Activated B cell treated with CpG ODN at 0.5 μM for 24 hours (primary cell): ENCODE measurements at places on chromosomes 12 and 14.
A peak's percentile ranks its signal among the peaks of the same experiment; 100 is the strongest.

GRCh38 chr12:77767756-77768343 is 62.8 kb upstream of the NAV3 start:
- no peaks in the 10 kb centered on the region for H3K27me3 ChIP-seq
- H3K4me3 ChIP-seq = no peak overlapping the region
- DNase-seq = no peak
- H3K36me3 ChIP-seq = no peaks in the 10 kb centered on the region
- H3K4me1 ChIP-seq = no peaks in the 10 kb centered on the region
- H3K27ac ChIP-seq = no peak overlapping the region

DNA sequence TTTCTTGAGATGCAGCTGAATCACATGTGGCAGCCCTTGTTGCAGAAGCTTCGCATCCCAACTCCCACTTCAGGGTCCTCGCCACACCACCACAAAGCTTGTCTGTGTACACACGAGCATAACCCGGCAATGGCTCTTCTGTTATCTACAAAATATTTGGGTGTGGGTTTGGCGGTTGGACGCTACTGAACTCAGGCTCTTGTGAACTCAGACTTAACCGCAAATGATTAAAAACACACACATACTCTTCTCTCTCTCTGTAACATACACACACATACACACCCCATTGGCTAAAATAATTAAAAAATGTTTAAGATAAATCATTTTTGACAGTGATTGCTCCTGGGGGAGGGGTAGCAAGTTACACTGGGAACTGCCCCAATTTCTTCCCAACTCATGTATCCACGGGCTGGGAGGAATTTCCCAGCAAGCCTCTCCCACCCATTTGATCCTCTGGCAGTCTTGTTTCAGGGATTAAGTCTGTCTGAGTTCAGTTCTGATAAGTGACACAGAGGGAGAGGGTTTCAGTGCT is 63.7 kb upstream of the MANSC4 start:
- H3K36me3 ChIP-seq = no peaks in the 10 kb centered on the region
- no peaks in the 10 kb centered on the region for H3K4me1 ChIP-seq
- no peak for DNase-seq
- no peak overlapping the region for H3K4me3 ChIP-seq
- H3K27ac ChIP-seq = no peak overlapping the region

GRCh38 chr12:95470300-95470699 is 3.7 kb upstream of the METAP2 start:
- peaks cover 2% of the 10 kb centered on the region for H3K27me3 ChIP-seq
- no peak for DNase-seq
- H3K27ac ChIP-seq = no peak overlapping the region
- peaks cover 28% of the 10 kb centered on the region for H3K4me1 ChIP-seq
- peaks cover 16% of the 10 kb centered on the region for H3K36me3 ChIP-seq

DNA sequence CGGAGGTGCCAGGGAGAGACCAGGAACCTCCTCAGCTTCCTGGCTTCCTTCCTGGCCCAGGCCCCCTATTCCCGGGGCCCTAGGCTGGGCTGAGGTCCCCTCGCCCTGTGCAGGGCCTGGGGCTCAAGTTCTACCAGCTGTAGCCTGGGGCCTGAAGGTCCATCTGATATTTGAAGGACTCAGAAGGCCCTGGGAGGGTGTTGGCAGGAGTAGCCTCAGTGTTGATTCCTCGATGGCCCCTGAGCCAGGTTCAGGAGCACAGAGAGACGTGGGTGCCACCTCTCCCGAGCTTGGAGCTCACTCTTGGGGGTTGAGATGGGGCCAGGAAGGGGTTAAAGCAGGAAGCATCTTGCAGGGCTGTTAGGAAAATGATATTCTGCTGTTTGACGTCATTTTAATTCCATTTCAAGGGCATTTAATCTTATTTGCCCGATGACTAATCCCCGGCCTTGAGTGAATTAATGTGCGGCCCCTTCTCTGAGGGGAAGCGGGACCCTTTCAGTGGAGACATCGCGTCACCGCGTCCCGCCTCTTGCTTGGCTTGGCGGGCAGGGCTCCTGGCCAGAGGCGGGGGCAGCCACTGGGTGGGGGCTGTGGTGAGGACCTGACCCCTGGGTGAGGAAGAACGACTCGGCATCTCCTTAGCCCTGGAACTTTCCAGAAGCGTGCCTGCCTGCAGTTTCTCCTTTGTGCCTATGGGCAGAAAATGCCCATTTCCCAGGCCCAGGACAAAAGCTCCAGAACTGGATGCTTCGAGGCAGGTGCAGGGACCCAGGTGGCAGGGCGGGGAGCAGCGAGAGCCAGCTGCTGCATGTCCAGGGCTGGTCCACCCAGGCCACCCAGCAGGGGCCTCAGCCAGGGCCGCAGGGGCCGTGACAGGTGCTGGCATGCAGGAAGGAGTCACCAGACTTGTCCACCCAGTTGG is 158.3 kb downstream of the KIF26A start:
- H3K4me1 ChIP-seq = no peaks in the 10 kb centered on the region
- H3K27me3 ChIP-seq = peaks cover 3% of the 10 kb centered on the region
- DNase-seq = no peak
- no peak overlapping the region for H3K4me3 ChIP-seq
- no peaks in the 10 kb centered on the region for H3K36me3 ChIP-seq

DNA sequence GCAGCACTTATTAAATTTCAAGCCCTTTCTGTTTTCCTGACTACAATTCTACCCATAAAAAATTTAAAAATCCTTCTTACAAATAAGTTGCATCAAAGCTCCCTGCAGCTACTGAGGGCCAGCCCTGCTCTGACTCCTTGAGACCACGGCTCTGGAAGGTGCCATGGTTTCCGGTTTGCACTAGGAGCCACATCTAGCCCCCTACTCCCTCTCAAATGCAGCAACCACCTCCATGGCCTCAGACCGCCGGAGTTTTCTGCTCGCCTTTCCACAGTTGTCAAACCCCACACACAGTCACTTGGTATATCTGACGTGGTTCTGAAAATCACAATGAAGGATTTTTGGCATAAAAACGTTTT is 30.1 kb downstream of the P2RX4 start:
- peaks cover 25% of the 10 kb centered on the region for H3K36me3 ChIP-seq
- peaks cover 30% of the 10 kb centered on the region for H3K4me1 ChIP-seq
- H3K27ac ChIP-seq = peak overlapping the region; percentile 73
- no peak for DNase-seq
- H3K27me3 ChIP-seq = no peaks in the 10 kb centered on the region

- H3K4me3 ChIP-seq = no peak overlapping the region
- H3K4me1 ChIP-seq = no peaks in the 10 kb centered on the region
- no peak overlapping the region for H3K27ac ChIP-seq
- no peaks in the 10 kb centered on the region for H3K36me3 ChIP-seq
- H3K27me3 ChIP-seq = peaks cover 3% of the 10 kb centered on the region
- no peak for DNase-seq
These were observed 150.2 kb upstream of the BMP4 start for GRCh38 chr14:54106661-54107377.

- DNase-seq = no peak
- no peaks in the 10 kb centered on the region for H3K36me3 ChIP-seq
These were observed 212.8 kb upstream of the CCDC196 start for GRCh38 chr14:66273261-66273832.

GRCh38 chr14:69087061-69087461 is 65.9 kb downstream of the DCAF5 start:
- no peaks in the 10 kb centered on the region for H3K27me3 ChIP-seq
- H3K4me1 ChIP-seq = no peaks in the 10 kb centered on the region
- no peak overlapping the region for H3K27ac ChIP-seq
- DNase-seq = no peak
- H3K36me3 ChIP-seq = peaks cover 94% of the 10 kb centered on the region

GRCh38 chr12:51391283-51392123 is at the start of gene GALNT6:
Gene GALNT6, minus strand, starts transcription at chr12:51391406. Its CDS starts 11,625 bp downstream, at chr12:51379781.
- peak within 1 kb of the TSS; percentile 85 for H3K27ac ChIP-seq
- peak; percentile 80 for DNase-seq
- H3K4me1 ChIP-seq = peaks cover 79% of the 10 kb centered on the region
- H3K4me3 ChIP-seq = peak within 1 kb of the TSS; percentile 94

GRCh38 chr12:46493150-46493833 is 120.7 kb upstream of the SLC38A2 start:
- H3K4me1 ChIP-seq = peaks cover 5% of the 10 kb centered on the region
- no peaks in the 10 kb centered on the region for H3K27me3 ChIP-seq
- DNase-seq = no peak
- no peaks in the 10 kb centered on the region for H3K36me3 ChIP-seq
- no peak overlapping the region for H3K4me3 ChIP-seq
- no peak overlapping the region for H3K27ac ChIP-seq
